OCI-M1 (cell line): ENCODE measurements at places on chromosomes 4 and X.

- no peak for DNase-seq
Measured at GRCh38 chrX:1464971-1465285, 12.2 kb upstream of the ASMTL start.

DNA sequence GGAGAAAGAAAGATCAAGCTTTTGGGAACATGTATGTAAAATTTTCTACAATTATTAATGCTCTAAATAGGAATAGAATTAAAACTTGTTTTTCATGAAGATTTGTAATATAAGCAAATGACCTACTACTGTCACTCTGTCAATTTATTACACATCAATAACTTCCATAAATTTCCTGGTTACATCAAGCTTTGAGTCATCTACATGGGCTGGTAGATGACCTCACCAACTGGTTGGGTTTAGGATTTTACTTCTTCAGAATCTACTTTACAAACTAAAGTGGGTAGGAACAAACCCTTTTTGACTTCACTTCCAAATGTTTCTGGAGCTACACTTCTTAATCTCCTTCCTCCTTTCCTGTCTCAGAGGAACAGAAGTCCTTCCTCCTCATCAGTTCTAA is 12.0 kb upstream of the LRAT start:
- no peak for DNase-seq

DNA sequence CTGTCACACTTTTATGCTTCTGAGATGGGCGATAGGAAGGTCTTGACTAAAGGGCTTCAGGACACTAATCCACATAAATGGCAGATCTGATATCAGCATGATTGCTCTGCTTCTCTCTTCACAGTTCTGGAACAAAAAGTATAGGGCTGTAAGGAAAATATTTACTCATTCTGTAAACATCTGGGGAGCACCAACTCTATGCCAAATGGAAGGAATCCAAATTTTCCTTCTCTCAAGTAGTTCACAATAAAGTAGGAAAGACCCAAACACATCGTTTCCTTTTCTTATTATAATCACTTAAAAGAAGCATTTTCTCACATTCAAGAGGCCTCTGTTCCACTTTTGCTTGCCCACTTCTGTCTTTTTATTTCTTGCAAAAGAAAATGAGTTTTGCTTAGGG is 45.9 kb upstream of the F9 start:
- DNase-seq = no peak

DNA sequence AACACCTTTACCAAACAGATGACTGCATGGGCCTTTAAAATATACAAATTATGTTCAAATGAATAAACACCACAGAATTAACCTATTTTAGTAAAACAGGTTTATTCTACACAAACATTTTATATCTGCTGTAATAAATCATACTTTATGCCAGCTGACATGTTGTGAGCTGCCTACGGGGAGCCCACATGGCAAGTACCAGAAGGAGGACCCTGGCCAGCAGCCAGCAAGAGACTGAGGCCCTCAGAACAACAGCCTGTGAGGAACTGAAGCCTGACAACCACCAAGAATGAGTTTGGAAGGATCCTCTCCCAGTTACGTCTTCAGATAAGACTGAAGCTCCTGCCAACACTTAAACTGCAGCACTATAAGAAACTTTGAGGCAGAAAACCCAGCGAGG is 377.0 kb downstream of the PDGFC start:
- DNase-seq = peak; percentile 43

- peak; percentile 21 for DNase-seq
Measured at GRCh38 chr4:136651932-136652331, 880.4 kb downstream of the PCDH18 start.
